Effector memory CD8-positive, alpha-beta T cell (primary cell): ENCODE measurements at places on chromosomes 4 and X.

- no peaks in the 10 kb centered on the region for H3K4me1 ChIP-seq
- no peak overlapping the region for H3K4me3 ChIP-seq
- DNase-seq = no peak
- no peaks in the 10 kb centered on the region for H3K27me3 ChIP-seq
Observed at GRCh38 chr4:90425893-90426292, 298.7 kb downstream of the CCSER1 start.

- no peaks in the 10 kb centered on the region for H3K27me3 ChIP-seq
- H3K4me1 ChIP-seq = no peaks in the 10 kb centered on the region
- no peak overlapping the region for H3K4me3 ChIP-seq
Observed at GRCh38 chr4:8778291-8778690, 93.3 kb downstream of the HMX1 start.

DNA sequence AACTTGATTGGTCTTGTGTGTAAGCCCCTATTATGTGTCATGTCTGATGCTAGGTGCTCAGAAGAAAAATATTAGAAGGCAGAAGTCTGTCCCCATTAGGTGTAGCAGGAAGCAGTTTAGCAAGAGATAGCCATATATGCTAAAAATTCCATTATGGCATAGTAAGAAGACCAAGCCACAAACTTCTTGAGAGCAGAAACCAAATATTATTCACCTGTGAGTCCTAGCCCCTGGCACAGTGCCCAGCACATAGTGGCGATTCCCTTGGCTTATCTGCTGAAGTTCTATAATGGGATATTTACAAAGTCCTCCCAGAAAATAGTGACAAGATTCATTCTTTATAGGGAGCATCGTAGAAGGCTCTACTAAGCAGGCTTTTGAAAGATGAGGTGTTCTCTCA lies 174.4 kb downstream of the RAB28 start:
- DNase-seq = no peak
- no peak overlapping the region for H3K4me3 ChIP-seq
- no peaks in the 10 kb centered on the region for H3K4me1 ChIP-seq
- H3K27ac ChIP-seq = no peak overlapping the region
- H3K36me3 ChIP-seq = no peaks in the 10 kb centered on the region

DNA sequence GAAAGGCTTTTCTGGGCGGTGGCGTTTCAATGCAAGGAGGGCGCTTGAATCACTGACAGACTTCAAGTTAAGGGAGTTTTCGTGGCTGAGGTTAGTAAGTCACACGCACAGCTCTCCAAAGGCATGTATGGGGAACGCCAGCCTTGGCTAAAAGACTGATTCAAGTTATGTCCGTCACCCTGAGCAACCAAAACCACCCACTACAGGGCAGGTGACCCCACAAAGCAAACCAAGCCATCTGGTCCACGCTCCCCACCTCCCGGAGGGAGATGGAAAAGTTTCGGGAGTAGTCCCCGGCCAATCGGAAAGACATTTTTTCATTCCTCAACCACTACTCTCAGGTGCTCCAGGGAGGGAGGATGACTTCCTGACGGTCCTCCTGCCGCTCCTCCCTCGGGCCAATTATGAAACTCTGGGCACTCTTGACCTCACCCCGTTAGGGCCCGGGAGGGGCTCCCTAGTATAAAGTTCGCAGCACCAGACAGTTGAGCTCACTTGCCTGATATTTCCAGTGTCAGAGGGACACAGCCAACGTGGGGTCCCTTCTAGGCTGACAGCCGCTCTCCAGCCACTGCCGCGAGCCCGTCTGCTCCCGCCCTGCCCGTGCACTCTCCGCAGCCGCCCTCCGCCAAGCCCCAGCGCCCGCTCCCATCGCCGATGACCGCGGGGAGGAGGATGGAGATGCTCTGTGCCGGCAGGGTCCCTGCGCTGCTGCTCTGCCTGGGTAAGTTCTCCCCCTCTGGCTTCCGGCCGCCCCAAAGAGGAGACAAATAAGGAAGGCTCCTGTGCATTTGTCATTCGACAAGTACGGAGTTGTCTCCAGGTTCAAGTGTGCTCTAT lies at the start of gene EREG:
Gene EREG (plus strand): TSS at position 494 of the 840 bp plus-strand sequence. CDS start 164 bp downstream, at position 658.
- H3K4me3 ChIP-seq = peak within 1 kb of the TSS; percentile 36
- H3K4me1 ChIP-seq = peaks cover 9% of the 10 kb centered on the region
- H3K36me3 ChIP-seq = no peaks in the 10 kb centered on the region
